ENCODE measurements at places on chromosomes 16 and 17. TPM values are rescaled to one million over a fixed set of nuclear protein-coding genes. Genes with fewer than 3 reads are reported as not detected.

- H3K4me1 ChIP-seq, result no peaks in the 10 kb centered on the region
- H3K4me3 ChIP-seq, result no peak overlapping the region
- H3K27me3 ChIP-seq, result no peaks in the 10 kb centered on the region
- no peaks in the 10 kb centered on the region for H3K36me3 ChIP-seq
Observed at GRCh38 chr16:49057391-49057790, 224.2 kb downstream of the CBLN1 start.

DNA sequence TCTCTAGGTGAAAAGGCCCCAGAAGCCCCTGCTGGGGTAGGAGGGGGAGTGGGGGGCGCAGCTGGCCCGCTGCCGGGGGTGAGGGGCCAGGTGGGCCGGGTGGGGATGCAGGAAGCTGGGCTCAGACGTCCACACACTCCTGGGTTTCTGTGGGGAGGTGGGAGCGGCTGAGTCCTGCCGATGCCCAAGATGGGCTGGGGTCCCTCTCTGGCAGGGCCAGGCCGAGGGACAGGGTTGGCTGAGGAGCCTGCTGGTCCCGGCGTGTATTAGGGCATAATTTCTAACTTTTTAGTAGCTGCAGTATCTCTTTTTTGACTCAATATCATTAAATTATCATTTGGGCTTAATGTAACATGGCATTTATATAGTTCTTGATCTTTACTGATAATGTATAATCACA is 121.4 kb upstream of the CORO6 start:
- peaks cover 100% of the 10 kb centered on the region for H3K4me1 ChIP-seq
- H3K4me3 ChIP-seq, result no peak overlapping the region
- H3K27me3 ChIP-seq, result no peaks in the 10 kb centered on the region
- peaks cover 19% of the 10 kb centered on the region for H3K36me3 ChIP-seq
- H3K27ac ChIP-seq, result peak overlapping the region; percentile 32
- no peak for DNase-seq

Gene TMEM114
- not detected for total RNA-seq

DNA sequence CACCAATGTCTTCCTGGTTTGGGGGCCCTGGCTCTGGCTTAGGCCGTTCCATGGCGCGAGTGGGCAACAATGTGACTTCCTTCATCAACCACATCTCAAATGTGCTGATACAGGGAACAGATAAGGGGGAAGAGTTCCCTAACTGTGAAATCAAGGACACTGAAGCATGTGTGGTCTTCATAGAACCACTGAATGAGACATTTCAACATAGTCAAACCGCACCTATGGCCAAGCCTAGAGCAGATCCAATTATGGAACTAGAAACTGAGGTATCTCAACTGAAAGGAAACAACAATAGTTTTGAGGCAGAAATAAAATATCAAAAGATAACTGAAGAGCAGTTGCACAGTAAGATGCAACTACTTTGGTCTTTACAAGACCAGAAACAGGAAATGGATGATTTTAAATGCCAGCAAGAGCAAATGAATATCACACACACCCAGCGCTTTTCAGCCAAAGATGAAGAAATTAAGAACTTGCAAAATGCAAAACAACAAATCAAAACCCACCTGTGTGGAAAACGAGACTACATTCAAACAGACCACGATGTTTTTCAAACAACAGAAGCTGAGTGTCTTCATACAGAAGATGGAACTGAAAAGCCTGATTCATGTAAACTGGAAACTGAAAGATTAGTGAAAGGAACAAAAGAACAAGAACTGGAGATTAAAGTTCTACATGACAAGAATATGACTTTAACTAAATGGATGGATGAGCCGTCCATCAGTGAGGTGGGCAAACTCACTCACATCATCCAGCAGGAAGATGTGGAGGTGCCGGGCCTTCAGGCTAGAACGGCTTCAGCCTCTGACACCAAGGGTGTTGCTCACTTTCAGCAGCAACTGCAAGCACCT is 18.1 kb upstream of the LCMT1 start:
- H3K4me3 ChIP-seq, result no peak overlapping the region
- no peak for DNase-seq
- H3K27ac ChIP-seq, result no peak overlapping the region
- peaks cover 17% of the 10 kb centered on the region for H3K4me1 ChIP-seq
- H3K36me3 ChIP-seq, result no peaks in the 10 kb centered on the region

DNA sequence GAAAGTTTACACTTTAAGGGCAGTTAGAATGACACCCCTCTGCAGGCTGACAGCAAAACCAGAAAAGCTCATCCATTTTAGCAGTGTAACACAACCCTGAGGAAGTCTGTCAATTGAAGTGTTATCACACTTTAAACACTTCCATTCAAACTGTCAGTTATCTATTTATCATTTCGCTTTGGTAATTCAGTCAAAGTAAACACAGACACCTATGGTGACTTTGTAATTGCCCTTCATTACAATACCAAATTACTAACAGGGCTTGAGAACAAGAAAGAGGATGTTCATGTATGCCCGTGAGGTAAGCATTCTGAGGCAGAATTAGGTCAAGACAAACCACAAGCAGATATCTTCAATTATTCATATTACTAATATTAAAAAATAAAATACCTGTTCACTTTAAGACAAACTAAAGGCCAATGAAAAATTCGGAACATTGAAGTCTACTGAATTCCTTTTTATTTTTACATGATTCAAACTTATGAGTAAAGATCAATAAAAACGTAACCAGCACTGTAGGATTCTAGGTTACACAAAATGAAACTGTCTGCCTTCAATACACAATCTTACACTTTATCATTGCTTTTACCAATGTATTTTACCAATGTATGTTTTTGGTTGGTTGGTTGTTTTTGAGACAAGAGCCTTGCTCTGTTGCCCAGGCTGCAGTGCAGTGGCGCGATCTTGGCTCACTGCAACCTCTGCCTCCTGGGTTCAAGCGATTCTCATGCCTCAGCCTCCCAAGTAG is 57.1 kb downstream of the BRIP1 start:
- H3K4me1 ChIP-seq, result no peaks in the 10 kb centered on the region
- H3K4me3 ChIP-seq, result no peak overlapping the region
- no peak for DNase-seq

Gene KRTAP4-9
- not detected for total RNA-seq

- H3K36me3 ChIP-seq, result no peaks in the 10 kb centered on the region
- no peak for DNase-seq
- H3K27ac ChIP-seq, result no peak overlapping the region
Observed at GRCh38 chr17:73362697-73363096, 50.9 kb upstream of the CDC42EP4 start.

GRCh38 chr16:51864575-51864974 is 682.4 kb downstream of the TOX3 start:
- H3K27me3 ChIP-seq, result no peaks in the 10 kb centered on the region
- H3K27ac ChIP-seq, result no peak overlapping the region
- H3K36me3 ChIP-seq, result no peaks in the 10 kb centered on the region
- H3K4me1 ChIP-seq, result no peaks in the 10 kb centered on the region
- no peak overlapping the region for H3K4me3 ChIP-seq
- no peak for DNase-seq

DNA sequence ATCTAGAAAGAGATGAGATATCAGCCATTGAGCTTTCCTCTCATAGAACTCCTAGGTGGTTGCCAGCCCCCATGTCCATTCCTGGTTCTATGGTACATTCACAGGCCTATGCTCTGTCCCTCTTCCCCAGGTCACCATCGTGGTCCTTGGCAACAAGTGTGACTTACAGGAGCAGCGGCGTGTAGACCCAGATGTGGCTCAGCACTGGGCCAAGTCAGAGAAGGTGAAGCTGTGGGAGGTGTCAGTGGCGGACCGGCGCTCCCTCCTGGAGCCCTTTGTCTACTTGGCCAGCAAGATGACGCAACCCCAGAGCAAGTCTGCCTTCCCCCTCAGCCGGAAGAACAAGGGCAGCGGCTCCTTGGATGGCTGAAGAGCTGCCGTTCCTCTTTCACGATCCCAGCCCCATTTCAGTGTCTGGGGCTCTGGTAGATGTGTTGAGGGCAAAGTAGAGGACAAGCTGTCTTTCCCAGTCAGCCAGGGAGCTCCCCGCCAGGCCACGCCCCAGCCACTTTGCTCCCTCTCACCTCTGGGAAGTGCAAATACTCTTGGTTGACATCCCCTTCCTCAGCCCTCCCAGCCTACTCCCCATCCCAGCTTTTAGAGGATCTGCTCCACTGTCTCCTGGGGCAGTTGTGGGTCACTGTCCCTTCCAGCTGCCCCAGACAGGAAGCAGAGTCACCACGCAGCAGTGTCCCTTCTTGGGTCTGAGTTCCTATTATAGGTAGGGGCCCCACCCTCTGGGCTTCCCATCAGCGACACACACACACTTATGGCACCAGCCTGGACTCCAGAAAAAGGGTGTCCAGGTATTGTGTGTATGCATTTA is 3.8 kb downstream of the NKIRAS2 start:
- DNase-seq, result peak; percentile 82
- peaks cover 32% of the 10 kb centered on the region for H3K36me3 ChIP-seq
- H3K27me3 ChIP-seq, result peaks cover 10% of the 10 kb centered on the region

GRCh38 chr17:17806035-17806434 is 30.8 kb downstream of the SREBF1 start:
- DNase-seq, result no peak
- peaks cover 33% of the 10 kb centered on the region for H3K4me1 ChIP-seq
- no peak overlapping the region for H3K4me3 ChIP-seq
- no peaks in the 10 kb centered on the region for H3K36me3 ChIP-seq
- H3K27me3 ChIP-seq, result no peaks in the 10 kb centered on the region

DNA sequence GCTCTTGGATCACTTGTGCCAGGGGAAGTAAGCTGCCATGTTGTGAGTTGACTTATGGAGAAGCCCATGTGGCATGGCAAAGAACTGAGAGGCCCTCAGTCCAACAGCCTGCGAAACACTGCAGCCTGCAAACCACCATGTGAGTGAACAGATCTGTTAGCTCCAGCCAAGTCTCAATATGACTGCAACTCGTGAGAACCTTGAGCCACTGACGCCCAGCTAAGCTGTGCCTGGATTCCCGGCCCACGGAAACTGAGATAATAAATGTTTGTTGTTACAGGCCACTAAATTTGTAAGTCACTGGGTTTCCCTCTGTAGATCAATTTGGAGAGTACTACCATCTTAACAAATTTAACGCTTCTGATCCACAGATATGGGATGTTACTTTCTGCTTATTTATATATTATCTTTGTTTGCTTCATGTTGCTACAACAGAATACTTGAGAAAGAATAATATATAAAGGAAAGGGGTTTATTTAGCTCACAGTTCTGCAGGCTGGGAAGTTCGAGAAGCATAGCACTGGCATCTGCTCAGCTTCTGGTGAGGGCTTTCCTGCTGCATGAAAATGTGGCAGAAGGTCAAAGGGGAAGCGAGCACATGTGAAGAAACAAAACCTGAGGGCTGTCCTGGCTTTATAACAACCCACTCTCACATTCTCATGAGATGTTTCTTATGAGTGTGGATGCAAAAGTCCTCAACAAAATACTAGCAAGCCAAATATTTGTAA is 29.4 kb upstream of the ATP2A3 start:
- no peaks in the 10 kb centered on the region for H3K36me3 ChIP-seq
- H3K4me1 ChIP-seq, result no peaks in the 10 kb centered on the region
- DNase-seq, result no peak
- no peaks in the 10 kb centered on the region for H3K27me3 ChIP-seq
- H3K4me3 ChIP-seq, result no peak overlapping the region

DNA sequence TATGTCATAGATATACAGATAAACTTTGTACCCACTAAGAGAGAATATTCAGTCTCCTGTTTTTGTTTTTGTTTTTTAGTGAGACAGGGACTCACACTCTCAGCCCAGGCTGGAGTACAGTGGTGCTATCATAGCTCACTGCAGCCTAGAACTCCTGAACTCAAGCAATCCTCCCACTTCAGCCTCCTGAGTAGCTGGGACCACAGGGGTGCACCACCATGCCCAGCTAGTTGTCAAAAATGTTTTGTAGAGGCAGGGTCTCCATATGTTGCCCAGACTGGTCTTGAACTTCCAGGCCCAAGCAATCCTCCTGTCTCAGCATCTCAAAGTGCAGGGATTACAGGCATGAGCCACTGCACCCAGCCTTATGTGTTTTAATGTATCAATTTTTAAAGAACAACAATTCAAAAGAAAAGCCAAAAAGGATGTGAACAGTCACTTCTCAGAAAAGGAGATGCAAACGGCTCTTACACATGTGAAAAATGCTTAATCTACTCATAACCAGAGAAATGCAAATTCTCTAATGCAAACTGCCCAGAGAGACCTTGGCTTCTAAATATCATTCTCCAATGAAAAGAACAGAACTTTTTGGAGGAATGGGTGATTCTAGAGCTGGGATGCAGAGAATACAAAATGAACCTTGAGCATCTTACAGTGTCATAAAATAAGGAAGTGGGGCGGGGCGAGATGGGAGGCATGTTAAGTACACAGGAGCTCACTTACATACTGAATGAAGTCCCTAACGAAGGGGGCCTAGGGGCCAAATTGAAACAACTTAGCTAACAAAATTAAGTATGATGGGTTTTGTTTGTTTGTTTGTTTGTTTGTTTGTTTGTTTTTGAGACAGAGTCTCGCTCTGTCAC is 7.3 kb upstream of the CMTM3 start:
- no peaks in the 10 kb centered on the region for H3K36me3 ChIP-seq
- peak; percentile 67 for DNase-seq
- H3K4me3 ChIP-seq, result no peak overlapping the region
- no peak overlapping the region for H3K27ac ChIP-seq
- H3K4me1 ChIP-seq, result no peaks in the 10 kb centered on the region

GRCh38 chr17:37518826-37519225 is 29.1 kb downstream of the DUSP14 start:
- peaks cover 5% of the 10 kb centered on the region for H3K36me3 ChIP-seq
- no peak overlapping the region for H3K4me3 ChIP-seq
- H3K4me1 ChIP-seq, result no peaks in the 10 kb centered on the region
- H3K27ac ChIP-seq, result no peak overlapping the region
- no peak for DNase-seq
- H3K27me3 ChIP-seq, result no peaks in the 10 kb centered on the region

Gene KRT15
- total RNA-seq, result not detected

DNA sequence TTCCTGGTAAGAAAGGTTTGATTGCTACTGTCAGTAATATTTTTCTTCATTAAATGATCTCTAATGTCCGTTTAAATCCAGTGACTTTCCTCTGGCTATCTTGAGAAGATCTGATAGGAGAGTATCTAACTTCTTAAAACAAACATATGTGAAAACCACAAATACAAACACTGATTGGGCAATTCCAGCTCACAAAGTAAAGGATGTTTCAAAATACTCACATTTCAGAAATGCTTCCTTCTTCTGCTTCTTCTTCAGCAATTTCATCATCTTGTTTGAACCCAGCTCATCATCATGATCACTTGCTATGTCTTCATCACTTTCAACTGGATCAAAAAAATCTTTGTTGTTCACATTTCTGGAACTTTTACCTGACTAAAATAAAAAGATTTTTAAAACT is 64.3 kb upstream of the RBL2 start:
- DNase-seq, result no peak
- H3K4me3 ChIP-seq, result no peak overlapping the region
- peaks cover 26% of the 10 kb centered on the region for H3K27me3 ChIP-seq
- peaks cover 6% of the 10 kb centered on the region for H3K4me1 ChIP-seq

- no peak overlapping the region for H3K4me3 ChIP-seq
- H3K27ac ChIP-seq, result no peak overlapping the region
- H3K27me3 ChIP-seq, result no peaks in the 10 kb centered on the region
- peaks cover 37% of the 10 kb centered on the region for H3K36me3 ChIP-seq
Observed at GRCh38 chr16:58012481-58012880, 11.3 kb downstream of the USB1 start.

GRCh38 chr17:976312-976711 is 3.3 kb downstream of the NXN start:
- no peak for DNase-seq
- H3K27me3 ChIP-seq, result peaks cover 26% of the 10 kb centered on the region
- no peaks in the 10 kb centered on the region for H3K36me3 ChIP-seq
- no peak overlapping the region for H3K27ac ChIP-seq
- no peak overlapping the region for H3K4me3 ChIP-seq
- peaks cover 29% of the 10 kb centered on the region for H3K4me1 ChIP-seq

GRCh38 chr17:63435681-63436522 is 10.2 kb downstream of the CYB561 start:
- no peaks in the 10 kb centered on the region for H3K27me3 ChIP-seq
- peaks cover 74% of the 10 kb centered on the region for H3K4me1 ChIP-seq
- H3K4me3 ChIP-seq, result no peak overlapping the region
- DNase-seq, result no peak
